ENCODE measurements at places on chromosomes 4 and X.
A peak's percentile ranks its signal among the peaks of the same experiment; 100 is the strongest.

- DNase-seq, result no peak
Measured at GRCh38 chr4:172822331-172822730, 346.3 kb upstream of the GALNT7 start.

DNA sequence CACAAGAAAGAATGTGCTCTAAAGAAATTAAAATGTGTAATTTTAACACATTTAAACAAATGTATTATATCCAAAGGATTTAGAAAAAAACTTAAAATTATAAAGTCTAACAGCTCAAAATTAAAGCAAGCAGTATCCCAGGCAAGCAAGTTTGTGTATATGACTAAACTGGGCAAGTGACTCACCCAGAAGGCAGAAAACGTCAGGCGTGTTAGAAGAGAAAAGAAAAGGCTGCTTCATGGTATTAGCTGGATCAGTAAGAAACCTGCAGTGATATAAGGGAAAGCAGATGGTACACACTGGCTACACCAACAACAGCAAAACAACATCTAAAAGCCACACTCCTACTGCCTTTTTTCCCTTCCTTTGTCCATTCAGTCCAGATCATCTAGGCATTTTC, 250.6 kb upstream of the NDST3 start:
- DNase-seq, result no peak

- no peak for DNase-seq
Measured at GRCh38 chrX:9183481-9183880, 149.6 kb upstream of the FAM9B start.

GRCh38 chrX:80766916-80767315, 42.8 kb downstream of the BRWD3 start:
- no peak for DNase-seq

DNA sequence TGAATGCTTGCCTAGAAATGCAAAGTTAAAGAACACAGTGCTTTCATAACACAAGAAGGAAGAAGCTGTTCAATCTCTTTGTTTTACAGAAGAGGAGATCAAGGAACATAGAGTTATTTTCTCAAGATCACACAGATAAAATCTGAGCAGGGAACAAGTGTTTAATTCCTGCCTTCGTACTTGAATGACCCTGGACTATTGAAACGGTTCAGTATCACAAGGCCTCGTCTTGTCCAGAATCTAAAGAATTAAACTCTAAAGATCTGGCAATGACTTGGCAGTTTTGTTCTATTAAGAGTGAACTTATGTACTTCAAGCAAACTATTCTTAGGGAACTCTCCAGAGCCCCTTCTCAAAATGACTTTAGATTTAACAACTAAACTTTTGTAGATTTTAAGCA, 97.7 kb downstream of the ANXA5 start:
- DNase-seq, result no peak

- no peak for DNase-seq
Measured at GRCh38 chrX:112067601-112068000, 15.0 kb downstream of the TRPC5 start.

- DNase-seq, result no peak
Measured at GRCh38 chrX:16966752-16967448, 20.4 kb downstream of the REPS2 start.

DNA sequence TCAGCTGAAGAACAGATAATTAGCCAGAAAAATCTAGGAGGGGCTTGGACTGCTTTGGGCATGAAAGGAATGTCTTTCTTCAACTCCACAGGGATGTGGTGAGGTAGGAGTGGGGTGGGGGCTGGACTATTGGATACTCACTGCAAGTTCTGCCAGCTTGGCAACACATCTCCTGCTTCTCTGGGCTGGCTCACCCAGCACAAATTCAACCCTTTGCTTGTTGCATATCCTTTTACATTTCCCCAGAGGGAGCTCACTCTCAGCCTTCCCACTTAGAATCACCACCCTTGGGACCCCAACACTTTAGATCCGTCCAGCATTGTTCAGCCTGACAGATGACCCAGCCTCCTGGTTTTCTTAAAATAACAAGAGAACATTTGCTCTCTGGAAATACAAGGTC, 120.6 kb downstream of the KDR start:
- no peak for DNase-seq

- DNase-seq, result peak; percentile 77
Measured at GRCh38 chr4:165464813-165465381, 86.1 kb downstream of the CPE start.

- no peak for DNase-seq
Measured at GRCh38 chrX:124010157-124010556, 48.7 kb downstream of the STAG2 start.

DNA sequence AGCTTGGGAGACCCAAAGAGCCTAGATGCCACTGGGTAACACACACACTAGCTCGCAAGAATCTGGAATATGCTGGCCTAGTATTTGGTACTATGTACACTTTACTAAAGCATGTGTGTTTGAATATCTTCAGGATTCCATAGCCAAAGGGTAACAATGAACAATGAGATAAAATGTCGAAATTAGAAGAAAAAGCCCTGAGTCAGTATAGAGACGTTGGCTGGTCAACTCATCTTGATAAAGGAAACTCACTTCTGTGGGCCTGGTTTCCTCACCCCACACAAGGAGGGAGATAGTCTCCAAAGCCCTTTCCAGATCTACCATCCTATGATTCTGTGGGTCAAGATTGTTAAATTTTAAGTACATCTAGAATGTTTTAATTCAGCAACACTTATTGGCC, 6.9 kb downstream of the ZDHHC9 start:
- peak; percentile 42 for DNase-seq

GRCh38 chrX:68498044-68498507, 775 bp upstream of the YIPF6 start:
- DNase-seq, result peak; percentile 26

- no peak for DNase-seq
Measured at GRCh38 chrX:81662381-81662780, 460.5 kb downstream of the SH3BGRL start.

- no peak for DNase-seq
Measured at GRCh38 chr4:121741751-121742150, 23.2 kb downstream of the SMIM43 start.

DNA sequence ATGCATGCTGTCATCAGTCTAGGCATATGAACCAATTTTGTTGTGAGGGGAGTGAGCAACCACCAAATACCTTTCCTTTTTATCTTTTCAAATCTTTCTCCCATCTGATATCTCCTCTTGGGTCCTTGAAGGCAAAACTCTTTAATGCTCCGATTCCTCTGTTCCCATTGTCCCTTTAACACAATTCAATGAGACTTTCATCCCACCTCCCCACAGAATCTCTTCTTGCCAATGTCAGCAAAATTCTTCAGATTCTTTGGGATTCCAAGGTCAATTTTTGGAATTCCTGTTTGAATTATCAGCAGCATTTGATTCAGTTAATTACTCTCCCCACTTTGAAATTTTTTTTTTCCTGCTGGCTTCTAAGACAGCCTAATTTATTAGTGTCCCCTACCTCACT, 232.7 kb downstream of the COX7B2 start:
- no peak for DNase-seq

DNA sequence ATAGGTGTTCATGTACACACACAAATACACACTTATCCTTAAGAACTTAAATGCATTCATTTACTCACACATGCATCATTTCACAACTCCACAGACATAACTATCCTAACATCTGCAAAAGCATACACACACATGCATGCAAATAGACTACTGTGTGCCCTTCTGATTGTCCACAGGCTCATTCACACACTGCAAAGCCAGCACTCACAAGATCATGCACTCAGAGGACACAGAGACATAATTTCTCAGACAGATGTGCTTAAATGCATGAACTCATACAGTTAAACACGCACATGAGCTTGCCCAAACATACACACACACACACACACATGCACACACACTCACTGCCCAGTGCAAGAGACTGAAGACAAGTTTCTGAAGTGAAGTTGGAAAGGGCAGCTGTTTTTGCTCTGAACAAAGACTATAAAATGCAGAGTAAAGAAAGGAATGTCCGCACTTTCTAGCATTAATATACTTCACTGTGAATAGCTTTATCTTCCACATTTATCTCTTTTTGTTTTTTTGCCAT, 1018.0 kb upstream of the HS3ST1 start:
- no peak for DNase-seq

DNA sequence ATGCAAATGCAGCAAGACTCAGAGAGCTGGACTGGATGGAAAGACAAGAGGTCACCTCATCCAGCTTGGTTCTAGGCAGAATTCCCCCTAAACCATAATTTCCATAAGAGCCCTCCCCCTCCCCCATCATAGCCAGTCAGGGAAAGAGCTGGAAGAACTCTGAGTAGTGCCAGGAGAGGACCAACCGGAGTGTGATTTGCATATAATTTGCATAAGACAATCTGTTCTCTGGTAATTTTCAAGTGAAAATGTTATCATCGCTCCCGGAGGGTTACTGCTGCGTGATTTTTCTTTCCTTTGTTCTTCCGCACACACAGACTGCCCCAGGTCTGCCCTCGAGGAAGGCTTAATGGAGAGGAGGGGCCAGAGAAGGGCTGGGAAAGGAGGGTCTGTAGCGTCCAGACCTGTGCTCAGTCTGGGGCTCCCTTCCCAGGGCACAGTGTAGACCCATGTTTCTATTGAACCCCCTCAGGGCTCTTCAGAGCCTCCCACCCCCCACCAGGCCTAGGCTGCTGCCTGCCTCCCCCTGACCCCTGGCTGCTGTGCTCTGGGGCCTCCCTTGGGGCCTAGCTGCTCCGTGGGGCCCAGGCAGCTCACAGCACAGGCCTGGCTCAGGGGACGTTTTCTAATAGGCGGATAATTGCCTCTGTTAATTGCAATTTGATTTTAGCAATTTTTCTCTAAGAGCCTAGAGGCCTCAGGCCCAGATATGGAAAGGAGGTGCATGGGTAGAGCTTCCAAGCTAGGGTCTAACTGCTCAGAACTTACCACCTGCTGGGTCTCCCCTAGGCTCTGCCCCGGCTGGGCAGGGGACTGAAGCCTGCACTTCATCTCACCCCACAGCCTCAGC, 90.4 kb upstream of the PJA1 start:
- DNase-seq, result no peak

DNA sequence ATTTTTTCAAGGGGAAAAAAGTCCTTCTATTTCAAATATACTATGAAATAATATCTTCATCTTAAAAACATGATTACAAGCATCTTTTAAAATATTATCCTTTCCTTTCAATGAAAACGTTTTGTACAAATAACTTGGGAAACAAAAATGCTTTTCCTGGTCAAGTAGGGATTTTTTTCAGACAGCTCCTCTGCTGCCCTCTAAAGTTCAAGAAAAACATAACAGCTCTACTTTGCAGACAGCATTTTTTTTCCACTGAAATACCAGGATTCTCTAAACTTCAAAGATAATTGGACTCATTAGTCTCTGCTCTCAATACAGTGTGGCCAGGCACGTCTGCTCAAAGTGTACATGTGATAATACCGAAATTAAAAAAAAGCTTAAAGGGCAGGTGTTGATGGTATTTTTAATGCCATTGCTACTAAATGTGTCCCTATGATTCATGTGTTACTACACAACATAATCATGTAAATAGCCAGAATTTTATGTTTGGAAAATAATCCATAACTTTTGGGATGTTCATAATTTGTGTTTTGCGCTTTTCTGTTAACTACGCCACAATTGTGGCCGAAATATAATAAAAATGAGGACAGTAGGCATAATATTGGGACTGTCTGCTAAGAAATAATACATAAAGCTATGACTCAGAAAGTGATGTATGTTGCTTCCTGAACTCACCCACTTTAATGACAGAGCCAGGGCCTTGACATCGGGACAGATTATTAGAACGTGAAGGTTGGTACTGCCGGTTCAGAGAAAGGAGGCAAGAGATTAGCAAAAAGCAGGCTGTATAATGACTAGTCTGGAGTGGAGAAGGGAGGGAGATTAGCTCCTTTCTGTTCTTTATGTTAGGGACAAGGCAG, 478.9 kb downstream of the KCNIP4 start:
- peak; percentile 30 for DNase-seq

GRCh38 chrX:76555816-76556215, 128.3 kb downstream of the MAGEE1 start:
- peak; percentile 58 for DNase-seq

GRCh38 chrX:77493677-77494553, 46.7 kb downstream of the FGF16 start:
- DNase-seq, result no peak

GRCh38 chr4:27233531-27233930, 372.9 kb downstream of the STIM2 start:
- DNase-seq, result no peak

DNA sequence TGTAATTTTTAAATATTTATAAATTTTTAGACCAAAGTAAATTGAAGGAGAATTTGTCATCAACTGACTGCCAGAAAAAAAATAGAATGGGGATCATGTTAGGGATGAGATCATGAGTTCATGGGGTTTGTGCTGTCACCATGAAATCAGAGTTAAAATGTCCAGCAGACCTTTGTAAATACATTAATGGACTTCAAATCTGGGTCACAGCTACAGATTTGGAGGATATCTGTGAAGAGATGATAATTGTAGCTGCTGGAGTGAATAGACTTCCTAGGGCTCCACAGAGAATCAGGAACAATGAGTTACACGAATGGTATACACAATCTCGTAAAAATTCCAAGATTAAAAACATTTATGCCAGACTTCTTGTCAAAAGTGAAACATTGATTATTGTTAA, 6.6 kb downstream of the FSTL5 start:
- DNase-seq, result no peak

DNA sequence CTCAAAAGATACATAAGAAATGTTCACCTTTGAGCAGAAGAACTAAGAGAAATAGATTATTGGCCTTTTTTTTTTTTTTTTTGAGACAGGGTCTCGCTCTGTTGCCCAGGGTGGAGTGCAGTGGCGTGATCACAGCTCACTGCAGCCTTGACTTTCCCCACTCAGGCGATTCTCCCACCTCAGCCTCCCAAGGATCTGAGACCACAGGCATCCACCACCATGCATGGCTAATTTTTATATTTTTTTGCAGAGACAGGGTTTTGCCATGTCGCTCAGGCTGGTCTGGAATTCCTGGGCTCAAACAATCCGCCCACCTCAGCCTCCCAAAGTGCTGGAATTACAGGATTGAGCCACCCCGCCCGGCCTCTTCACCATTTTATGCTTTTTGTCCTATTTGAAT, 2.9 kb upstream of the TLR6 start:
- DNase-seq, result no peak

DNA sequence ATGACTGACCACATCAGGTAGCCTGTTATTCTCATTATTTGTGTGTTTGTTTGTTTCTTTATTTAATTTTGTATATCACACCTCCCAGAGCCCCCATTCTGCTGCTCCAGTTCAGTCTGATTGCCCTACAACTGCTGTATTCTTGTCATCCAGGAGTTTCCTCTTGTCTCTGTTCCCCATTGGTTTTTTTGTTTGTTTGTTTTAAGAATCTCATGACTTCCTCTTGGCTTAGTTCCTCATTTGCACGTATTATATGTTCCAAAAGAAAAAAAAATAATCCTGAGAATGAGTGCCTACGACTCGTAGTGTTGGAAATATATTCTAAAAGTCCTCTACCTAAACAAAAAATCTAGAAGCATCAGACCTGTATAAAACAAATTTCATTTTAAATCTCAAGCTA, 142.3 kb upstream of the SLIT2 start:
- DNase-seq, result no peak
